ENCODE measurements at places on chromosomes 1 and 21.

GRCh38 chr1:22916471-22916820, 56.2 kb downstream of the LACTBL1 start:
- DNase-seq = no peak

GRCh38 chr1:47685763-47686066, 247.9 kb downstream of the FOXD2 start:
- no peak for DNase-seq

DNA sequence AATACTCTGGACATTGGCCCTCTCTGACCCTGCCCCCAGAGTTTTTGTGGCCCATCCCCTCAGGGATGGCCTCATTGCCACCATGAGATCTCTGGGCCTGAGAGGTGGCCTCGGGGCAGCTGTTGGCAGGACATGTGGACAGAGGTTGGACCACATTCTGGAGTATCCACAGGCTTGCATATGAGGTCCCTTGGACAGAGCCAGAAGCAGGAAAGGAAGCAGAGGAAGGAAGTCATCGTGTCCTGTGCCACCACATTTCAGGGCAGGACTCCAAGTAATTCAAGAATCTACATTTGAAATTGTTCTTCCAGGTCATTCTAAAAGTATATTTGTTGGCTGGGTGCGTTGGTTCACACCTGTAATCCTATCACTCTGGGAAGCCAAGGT, 95.9 kb upstream of the PPP2R5A start:
- DNase-seq = no peak

DNA sequence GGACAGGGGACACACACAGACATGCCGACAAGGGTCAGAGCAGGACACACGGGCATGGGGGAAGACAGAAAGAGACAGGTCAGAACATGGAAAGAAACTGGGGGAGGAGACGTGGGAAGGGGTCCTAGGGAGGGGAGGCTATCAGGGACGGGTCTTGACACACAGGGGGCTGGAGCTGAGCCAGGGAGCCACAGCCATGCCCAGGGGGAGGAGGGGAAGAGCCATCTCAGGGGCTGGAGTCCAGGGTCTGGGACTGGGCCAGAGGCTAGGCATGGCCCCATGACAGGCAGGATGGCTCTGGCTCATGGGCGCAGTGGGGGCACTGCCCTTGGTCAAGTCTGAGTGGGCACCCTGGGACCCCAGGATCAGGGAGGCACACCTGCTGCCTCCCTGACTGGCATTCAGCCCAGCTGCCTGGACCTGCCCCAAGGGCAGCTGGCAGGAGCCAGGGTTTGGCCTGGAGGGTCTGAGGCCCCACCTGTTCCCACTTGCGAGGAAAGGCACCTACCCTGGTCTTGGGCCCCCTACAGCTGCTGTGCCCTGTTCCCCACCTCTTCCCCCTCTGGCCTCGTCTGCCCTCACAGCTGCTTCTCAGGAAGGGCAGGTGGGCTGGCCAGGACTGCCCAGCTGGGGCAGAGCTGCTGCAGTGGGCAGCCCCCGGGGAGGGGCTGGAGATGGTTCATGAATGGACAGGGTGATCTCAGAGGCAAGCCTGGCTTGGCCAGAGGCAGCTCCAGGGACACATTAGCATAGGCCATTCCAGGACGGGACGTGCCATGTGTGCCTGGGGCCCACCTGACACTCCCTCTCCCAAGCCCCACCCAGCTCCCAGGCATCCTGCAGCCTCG, 42.9 kb downstream of the HSPG2 start:
- DNase-seq = no peak

DNA sequence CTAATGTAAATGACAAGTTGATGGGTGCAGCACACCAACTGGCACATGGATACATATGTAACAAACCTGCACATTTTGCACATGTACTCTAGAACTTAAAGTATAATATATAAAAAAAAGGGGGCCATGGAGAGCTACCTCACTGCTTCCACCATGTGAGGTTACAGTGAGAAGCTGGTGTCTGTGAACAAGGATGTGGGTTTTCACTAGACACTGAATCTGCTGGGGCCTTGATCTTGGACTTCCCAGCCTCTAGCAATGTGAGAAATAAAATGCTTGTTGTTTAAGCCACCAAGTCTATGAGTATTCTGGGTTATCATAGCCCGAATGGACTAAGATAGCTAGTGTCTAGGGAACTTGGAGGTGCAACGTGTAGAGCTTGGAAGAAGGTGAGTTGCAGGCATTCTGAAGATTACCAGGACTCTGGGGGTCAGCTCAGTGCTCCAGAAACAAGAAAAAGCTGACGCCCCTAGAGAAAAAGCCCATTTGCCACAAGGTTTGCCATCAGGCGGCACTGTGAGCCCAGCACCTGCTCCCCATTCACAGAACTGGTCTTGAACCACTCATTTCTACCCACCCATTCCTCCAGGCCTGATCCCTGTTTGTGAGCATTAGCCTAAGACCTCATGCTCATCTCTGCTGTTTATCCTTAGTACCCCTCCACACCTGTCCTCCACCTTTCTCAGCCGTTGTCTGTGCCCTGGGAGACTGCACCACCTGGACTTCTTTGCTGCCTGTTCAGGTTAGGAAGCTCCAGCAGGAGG, 15.1 kb upstream of the FYB2 start:
- DNase-seq = no peak

DNA sequence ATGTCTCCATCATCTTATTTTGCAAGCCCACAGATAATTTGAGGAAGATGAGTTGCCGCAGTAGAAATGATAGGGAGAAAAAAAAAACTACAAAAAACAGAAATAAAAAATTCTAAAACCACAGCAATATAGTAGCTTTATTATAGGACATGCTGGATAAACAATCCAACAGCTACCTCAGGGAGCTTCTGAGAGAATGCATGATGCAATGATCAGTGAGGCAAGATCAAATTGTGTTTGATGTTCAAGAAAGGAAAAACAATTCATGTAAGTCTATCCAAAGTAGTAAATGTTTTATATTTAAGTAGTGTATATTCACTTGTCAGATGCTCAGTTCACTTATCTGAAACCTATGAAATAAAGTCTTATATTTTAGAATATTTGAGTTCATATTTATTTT, 6.7 kb downstream of the CR1L start:
- DNase-seq = no peak

GRCh38 chr1:34066981-34067603, 97.9 kb downstream of the CSMD2 start:
- DNase-seq = no peak

DNA sequence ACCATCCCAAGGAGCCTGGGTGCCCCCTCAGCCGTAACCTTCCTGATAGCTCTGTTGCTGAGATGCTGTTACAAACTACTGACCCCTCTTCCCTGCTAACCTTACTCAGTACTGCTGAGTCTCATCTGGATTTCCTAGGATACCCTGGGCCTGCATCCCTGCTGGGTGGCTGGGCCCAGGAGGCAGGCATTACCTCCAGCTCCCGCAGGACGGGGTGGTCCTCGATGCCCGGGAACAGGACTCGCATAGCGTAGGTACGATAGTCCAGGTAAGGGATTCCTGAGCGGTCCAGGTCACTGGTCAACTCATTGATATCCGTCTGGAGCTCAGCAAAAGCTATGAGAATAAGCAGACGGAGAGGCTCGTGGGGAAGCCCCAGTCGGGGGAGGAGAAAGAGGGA, 131.9 kb upstream of the CD34 start:
- DNase-seq = no peak

- no peak for DNase-seq
Observed at GRCh38 chr21:42447732-42448131, 44.0 kb downstream of the UBASH3A start.

GRCh38 chr1:112743174-112744008, 28.3 kb upstream of the PPM1J start:
- DNase-seq = no peak

- no peak for DNase-seq
Observed at GRCh38 chr1:100164216-100164615, 13.8 kb downstream of the LRRC39 start.

GRCh38 chr1:117534995-117535467, 70.8 kb upstream of the TENT5C start:
- peak; percentile 49 for DNase-seq

GRCh38 chr1:1788136-1788535, 9.9 kb upstream of the NADK start:
- DNase-seq = no peak

DNA sequence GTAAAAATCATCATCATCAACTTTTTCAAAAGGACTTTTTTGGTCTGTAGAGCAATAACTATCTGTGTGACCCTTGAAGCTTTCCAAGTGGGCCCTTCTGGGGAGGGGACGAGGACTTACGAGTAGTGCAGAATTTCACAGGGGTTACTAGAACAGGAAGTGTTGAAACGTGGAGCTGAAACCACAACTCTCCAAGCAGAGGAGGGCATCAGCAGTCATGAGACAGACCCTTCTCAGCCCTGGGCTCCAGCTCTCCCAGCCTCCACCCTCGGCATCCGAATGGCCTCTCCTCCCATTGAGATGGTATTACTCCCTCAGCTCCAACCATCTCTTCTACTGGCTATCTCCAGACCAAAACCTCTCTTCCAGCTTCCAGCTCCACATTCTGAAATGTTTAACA, 3.6 kb downstream of the FAM89A start:
- DNase-seq = peak; percentile 55

DNA sequence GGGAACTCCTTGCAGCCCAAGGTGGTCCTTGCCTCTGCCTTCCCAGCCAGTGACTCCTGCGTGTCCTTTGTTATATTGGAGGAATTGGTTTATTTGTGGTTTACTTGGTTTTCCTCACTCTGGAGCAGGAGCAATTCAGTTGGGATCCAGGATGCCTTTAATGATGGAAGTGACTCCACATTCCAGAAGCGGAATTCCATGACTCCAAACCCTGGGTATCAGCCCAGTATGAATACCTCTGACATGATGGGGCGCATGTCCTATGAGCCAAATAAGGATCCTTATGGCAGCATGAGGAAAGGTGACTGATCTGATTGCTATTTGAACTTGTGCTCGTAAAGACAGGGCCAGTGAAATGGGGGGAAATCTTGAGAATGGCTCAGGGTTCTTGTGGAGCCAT, 15.1 kb upstream of the PIGV start:
- DNase-seq = no peak

- DNase-seq = no peak
Observed at GRCh38 chr21:19995253-19995652, 1003.0 kb upstream of the NCAM2 start.

DNA sequence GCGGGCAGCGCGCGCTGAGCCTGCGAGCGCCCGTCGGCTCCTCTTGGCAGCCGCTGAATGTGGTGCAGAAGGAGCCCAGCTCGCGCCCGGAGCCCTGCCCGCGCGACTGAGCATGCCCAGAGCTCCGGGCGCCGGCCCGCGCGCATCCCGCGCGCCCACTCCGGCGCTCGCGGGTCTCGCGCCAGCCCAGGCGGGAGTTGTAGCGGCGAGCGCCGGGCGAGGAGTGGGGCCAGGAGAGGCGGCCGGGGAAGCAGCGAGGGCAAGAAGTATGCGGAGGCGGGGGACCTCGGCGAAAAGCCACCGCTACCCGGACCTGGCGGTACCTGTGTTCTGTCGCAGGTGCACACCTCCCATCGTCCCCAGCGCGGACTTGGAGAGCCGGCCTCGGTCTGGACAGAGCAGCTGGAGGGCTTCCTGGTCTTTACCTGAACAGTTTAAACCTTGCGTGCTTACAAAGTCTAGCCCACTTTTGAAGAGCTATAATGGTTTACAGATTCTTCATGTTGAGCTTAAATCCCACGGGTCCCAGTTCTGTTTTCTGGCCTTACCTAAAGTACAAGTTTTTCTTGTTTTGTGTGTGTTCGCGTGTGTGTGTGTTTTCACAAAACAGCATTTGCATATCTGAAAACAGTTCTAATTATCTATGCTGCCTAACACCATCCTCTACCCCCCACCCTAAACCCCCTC, at the start of gene DDAH1:
Gene DDAH1 (minus strand): TSS at position 61 of the 687 bp plus-strand sequence. CDS start 114 bp downstream, outside the sequence.
- DNase-seq = peak; percentile 45

- no peak for DNase-seq
Observed at GRCh38 chr1:162822391-162823200, 32.1 kb downstream of the HSD17B7 start.

GRCh38 chr1:225655509-225656258, 2.8 kb upstream of the ENAH start:
- DNase-seq = no peak

GRCh38 chr1:71881611-71882010, 400.7 kb downstream of the NEGR1 start:
- no peak for DNase-seq

DNA sequence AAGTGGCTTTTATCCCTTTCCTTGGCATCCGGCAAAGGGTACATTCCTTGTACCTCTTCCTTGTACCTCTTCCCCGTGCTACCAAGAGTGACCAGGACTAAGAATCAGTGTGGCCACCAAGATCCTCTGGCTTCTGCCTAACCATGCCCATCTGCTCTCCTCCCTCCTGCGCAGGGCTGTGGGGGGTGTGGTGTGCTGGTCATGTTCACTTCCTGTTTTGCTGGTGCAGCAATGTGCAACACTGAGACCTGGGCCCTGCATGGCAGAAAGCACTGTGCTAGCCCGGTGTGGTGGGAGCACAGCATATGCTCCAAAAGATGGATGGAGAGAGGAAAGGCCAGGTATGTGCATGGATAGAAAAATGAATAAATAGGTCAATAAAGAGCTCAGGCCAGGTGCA, 33.3 kb upstream of the TENT5C start:
- peak; percentile 60 for DNase-seq

DNA sequence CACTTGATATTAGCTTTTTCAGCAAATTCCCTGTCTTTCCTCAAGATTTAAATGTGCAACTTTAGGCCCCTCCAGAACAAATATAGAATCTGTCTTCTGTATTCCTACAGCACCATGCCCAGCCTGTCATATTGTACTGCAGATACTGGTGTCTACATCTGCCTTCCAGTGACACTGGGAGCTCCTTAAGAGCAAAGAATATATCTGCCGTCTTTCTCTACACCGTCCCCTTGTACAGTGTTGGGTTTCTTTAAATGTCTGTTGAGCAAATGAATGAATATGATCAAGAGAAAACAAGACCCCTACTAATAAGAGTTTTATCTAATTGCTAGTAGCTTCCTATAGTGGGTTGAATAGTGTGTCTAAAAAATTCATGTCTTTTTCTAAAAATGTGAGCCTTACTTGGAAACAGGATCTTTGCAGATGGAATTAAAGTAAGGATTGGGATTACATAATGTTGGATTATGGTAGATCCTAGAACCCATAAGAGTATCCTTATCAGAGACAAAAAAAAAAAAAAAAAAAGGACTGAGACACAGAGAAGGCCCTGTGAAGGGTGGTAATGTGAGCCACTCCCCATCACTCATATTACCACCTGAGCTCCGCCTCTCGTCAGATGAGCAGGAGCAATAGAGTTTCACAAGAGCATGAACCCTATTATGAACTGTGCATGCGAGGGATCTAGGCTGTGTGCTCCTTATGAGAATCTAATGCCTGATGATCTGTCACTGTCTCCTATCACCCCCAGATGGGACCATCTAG, 128.6 kb downstream of the FAF1 start:
- no peak for DNase-seq

GRCh38 chr1:206912445-206913095, 9.2 kb downstream of the FCMR start:
- DNase-seq = peak; percentile 86

- DNase-seq = no peak
Observed at GRCh38 chr1:224742349-224742748, 126.2 kb downstream of the CNIH3 start.

Data from suppressor macrophage (primary cell).